ENCODE measurements at places on chromosomes 4 and X. TPM values are rescaled to one million over a fixed set of nuclear protein-coding genes. Genes with fewer than 3 reads are reported as not detected.

- no peak overlapping the region for H3K4me3 ChIP-seq
- H3K27ac ChIP-seq: no peak overlapping the region
- no peaks in the 10 kb centered on the region for H3K27me3 ChIP-seq
- no peak for DNase-seq
Measured at GRCh38 chr4:183675625-183676024, 16.5 kb downstream of the TRAPPC11 start.

DNA sequence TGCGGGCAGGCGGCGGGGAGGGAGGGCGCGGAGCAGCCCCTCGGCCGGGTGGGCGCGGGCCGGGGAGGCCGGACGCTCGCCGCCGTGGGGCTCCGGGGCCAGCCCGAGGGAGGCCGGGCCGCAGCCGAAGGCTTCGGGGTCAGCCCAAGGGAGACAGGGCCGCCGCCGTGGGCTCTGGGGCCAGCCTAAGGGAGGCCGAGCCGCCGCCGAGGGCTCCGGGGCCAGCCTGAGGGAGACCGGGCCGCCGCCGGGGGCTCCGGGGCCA is 251 bp downstream of the KIAA0232 start:
- H3K27ac ChIP-seq: peak overlapping the region; percentile 75
- H3K4me3 ChIP-seq: peak overlapping the region; percentile 94
- DNase-seq: no peak
- H3K36me3 ChIP-seq: no peaks in the 10 kb centered on the region
- H3K27me3 ChIP-seq: no peaks in the 10 kb centered on the region

GRCh38 chr4:106502106-106502699 is 133.6 kb upstream of the GIMD1 start:
- no peaks in the 10 kb centered on the region for H3K27me3 ChIP-seq
- no peak for DNase-seq
- no peak overlapping the region for H3K4me3 ChIP-seq
- no peaks in the 10 kb centered on the region for H3K4me1 ChIP-seq
- no peak overlapping the region for H3K27ac ChIP-seq

DNA sequence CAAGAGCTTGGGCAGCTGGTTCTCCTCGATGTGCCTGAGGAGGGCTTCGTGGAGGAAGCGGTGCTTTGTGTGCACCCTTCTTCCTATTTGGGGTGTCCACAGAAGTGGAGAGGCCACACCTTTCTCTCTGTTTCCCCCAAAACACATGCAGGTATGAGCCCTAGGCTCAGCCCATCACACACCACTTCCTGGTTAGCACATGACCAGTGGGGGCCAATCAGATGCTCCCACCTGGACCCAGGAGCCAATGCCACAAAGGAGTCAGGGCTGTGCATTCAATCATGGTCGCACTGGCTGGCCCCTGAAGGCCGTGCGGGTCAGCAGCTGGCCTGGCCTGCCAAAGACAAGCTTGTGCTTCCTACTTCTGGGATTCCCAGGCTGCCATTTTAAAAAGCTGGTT is 51.4 kb downstream of the PPP2R2C start:
- H3K27me3 ChIP-seq: no peaks in the 10 kb centered on the region
- no peak overlapping the region for H3K4me3 ChIP-seq
- H3K36me3 ChIP-seq: no peaks in the 10 kb centered on the region
- DNase-seq: no peak

- H3K27me3 ChIP-seq: no peaks in the 10 kb centered on the region
- H3K4me3 ChIP-seq: no peak overlapping the region
- no peak overlapping the region for H3K27ac ChIP-seq
- H3K36me3 ChIP-seq: no peaks in the 10 kb centered on the region
Measured at GRCh38 chr4:73729534-73730165, 10.7 kb upstream of the CXCL8 start.

DNA sequence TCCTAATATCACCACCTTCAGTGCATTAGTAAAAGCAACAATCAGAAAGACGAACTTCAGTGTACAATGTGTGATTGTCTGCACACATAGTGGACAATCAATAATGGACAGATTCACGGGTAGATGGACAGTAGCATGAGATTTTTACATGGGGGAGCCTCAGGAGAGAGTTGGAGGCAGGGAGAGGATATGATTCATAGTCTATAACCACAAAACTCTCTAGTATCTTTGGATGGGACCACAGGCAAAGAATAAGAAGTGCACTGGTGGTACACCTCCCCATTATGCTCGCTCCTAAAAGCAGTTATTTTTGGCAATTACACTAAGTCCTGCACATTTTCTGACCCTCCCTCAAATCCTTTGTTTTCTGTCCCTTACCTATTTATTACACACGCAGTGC is 624.4 kb upstream of the ACTRT1 start:
- no peaks in the 10 kb centered on the region for H3K27me3 ChIP-seq
- DNase-seq: no peak
- H3K4me3 ChIP-seq: no peak overlapping the region
- H3K4me1 ChIP-seq: no peaks in the 10 kb centered on the region
- no peaks in the 10 kb centered on the region for H3K36me3 ChIP-seq
- H3K27ac ChIP-seq: no peak overlapping the region

- DNase-seq: no peak
- H3K27me3 ChIP-seq: no peaks in the 10 kb centered on the region
- no peak overlapping the region for H3K4me3 ChIP-seq
- no peaks in the 10 kb centered on the region for H3K36me3 ChIP-seq
Measured at GRCh38 chr4:184369871-184370270, 104.5 kb downstream of the IRF2 start.

DNA sequence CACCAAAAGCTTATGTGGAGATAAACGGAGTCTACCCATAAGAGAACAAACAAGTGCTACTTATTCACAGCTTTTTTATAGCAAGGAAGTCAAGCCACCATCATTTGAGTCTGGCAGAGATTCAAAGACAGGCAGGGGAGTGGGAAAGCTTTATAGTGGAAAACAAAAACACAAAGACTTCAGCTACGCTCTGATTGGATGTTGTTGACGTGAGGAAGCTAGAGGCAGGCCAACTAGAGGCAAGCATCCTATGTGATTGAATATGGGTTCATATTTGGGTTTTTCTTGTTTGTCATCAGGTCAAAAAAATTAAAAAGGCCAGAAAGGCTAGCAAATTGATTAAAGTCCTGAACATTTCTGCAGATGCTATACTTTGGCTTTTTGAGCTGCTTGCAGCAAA is 719 bp upstream of the TCEAL4 start:
- H3K27ac ChIP-seq: no peak overlapping the region
- peaks cover 7% of the 10 kb centered on the region for H3K4me1 ChIP-seq
- no peaks in the 10 kb centered on the region for H3K27me3 ChIP-seq
- DNase-seq: no peak
- H3K4me3 ChIP-seq: peak overlapping the region; percentile 74
- no peaks in the 10 kb centered on the region for H3K36me3 ChIP-seq

GRCh38 chrX:118551426-118551825 is 55.8 kb downstream of the DOCK11 start:
- no peak overlapping the region for H3K27ac ChIP-seq
- no peaks in the 10 kb centered on the region for H3K27me3 ChIP-seq
- no peaks in the 10 kb centered on the region for H3K36me3 ChIP-seq
- H3K4me1 ChIP-seq: 0 out of 2 replicates have a peak, but pooled peaks cover 6% of the 10 kb centered on the region
- no peak overlapping the region for H3K4me3 ChIP-seq

GRCh38 chr4:149465955-149466354 is 349.7 kb downstream of the IQCM start:
- H3K27ac ChIP-seq: no peak overlapping the region
- no peaks in the 10 kb centered on the region for H3K36me3 ChIP-seq
- no peaks in the 10 kb centered on the region for H3K4me1 ChIP-seq
- no peak overlapping the region for H3K4me3 ChIP-seq
- no peaks in the 10 kb centered on the region for H3K27me3 ChIP-seq

DNA sequence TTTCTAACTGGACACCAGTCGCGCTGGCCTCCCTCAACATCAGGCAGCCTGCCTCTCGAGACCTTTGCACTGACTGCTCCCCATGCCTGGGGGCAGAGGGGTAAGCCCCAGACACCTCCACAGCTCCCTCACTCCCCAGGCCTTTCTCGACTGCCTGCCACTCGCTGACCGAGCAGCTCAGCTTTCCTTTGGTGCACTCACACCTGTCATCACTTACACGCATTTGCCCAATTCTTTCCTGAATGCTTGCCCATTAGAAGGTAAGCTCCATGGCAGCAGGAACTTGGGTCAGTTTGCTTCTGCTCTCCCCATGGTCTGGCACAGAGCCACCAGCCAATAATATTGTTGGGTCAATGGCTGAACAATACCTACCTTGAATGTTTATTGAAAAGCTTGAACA is 32.2 kb upstream of the PROM1 start:
- H3K27me3 ChIP-seq: no peaks in the 10 kb centered on the region
- DNase-seq: no peak
- no peaks in the 10 kb centered on the region for H3K4me1 ChIP-seq
- no peak overlapping the region for H3K4me3 ChIP-seq
- H3K36me3 ChIP-seq: no peaks in the 10 kb centered on the region

DNA sequence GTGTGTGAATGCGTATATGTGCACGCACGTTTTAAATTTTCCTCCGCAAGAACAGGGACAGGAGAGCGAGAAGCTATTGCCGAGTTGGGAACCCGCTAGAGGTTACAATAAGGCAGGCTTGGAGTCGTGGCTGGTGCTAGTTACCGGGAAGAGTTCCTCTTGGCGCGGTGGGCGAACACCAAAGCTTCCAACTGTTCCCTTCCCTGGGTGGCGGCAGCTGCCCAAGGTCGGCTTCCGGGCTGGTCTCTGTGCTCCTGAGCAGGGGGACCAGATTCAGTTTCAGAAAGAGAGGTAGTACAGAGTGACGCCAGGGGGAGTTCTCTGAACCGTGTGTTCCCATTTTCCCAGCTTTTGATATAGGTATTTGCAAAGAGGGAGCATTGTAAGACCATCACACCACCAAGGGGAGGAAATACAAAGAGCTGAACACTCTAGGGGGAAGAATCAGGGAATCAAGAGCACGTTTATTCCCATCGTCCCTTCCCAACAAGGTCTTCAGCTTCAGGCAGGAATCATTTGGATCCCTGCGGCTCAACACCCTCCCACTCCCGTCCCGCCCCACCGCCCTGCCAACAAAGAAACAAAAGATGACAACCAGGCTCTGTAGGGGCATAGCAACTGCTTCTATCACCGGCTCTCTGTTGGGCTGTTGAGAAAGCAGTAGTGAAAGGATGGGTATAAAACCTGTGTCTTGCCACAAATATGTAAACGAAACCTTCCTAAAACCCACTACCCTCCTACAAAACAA is 113.6 kb upstream of the TEX13C start:
- no peak overlapping the region for H3K4me3 ChIP-seq
- DNase-seq: no peak
- H3K36me3 ChIP-seq: no peaks in the 10 kb centered on the region
- no peaks in the 10 kb centered on the region for H3K4me1 ChIP-seq

DNA sequence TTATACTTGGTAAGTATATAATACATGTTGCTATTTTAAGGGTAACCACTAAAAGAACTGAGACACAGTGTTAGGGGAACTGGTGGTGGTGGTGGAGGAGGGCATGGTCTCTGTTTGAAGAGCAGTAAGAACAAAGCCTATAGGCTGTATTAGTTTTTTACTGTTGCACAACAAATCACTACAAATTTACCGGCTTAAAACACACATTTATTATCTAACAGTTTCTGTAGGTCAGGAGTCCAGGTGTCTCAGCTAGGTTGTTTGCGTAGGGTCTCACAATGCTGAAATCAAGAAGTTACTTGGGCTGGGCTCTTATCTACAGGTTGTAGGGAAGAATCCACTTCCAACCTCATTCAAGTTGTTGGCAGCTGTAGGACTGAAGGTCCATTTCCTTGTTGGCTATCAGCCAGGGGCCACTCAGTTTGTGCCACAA is 52.6 kb downstream of the CASK start:
- no peak for DNase-seq
- no peaks in the 10 kb centered on the region for H3K36me3 ChIP-seq
- H3K4me1 ChIP-seq: no peaks in the 10 kb centered on the region
- H3K27ac ChIP-seq: no peak overlapping the region
- H3K4me3 ChIP-seq: no peak overlapping the region
- H3K27me3 ChIP-seq: no peaks in the 10 kb centered on the region

DNA sequence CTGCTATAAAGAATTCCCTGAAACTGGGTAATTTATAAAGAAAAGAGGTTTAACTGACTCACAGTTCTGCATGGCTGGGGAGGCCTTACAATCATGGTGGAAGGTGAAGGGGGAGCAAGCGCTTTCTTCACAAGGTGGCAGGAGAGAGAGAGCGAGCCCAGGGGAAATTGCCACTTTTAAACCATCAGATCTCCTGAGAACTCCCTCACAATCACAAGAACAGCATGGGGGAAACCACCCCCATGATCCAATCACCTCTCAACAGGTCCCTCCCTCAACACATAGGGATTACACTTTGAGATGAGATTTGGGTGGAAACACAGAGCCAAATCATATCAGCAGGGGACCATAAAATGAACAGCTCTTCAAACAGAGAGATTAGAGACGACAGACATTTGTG is 198.6 kb downstream of the MAGEB5 start:
- DNase-seq: no peak
- H3K4me1 ChIP-seq: no peaks in the 10 kb centered on the region
- no peaks in the 10 kb centered on the region for H3K36me3 ChIP-seq
- H3K4me3 ChIP-seq: no peak overlapping the region
- no peaks in the 10 kb centered on the region for H3K27me3 ChIP-seq
- H3K27ac ChIP-seq: no peak overlapping the region

- no peaks in the 10 kb centered on the region for H3K27me3 ChIP-seq
- no peak overlapping the region for H3K27ac ChIP-seq
- no peaks in the 10 kb centered on the region for H3K36me3 ChIP-seq
- DNase-seq: no peak
Measured at GRCh38 chr4:107247738-107248137, 211.6 kb upstream of the DKK2 start.

DNA sequence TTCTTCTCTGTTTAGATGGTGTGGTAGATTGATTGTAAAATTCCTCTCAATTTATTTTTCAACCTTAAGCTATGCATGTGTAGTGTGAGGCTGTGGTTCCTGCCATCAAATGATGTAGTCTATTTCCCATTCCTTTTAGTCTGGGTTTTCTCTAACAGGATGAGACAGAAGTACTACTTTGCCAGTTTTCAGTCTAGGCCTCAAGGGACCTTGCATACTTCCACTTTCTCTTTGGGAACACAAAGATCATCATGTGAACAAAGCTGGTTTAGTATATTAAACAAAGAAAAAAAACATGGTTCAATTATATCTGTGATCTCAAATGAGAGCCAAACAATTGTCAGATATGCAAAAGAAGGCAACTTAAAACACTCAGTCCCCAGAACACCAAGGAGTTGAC is 1284.0 kb downstream of the RAPGEF2 start:
- no peaks in the 10 kb centered on the region for H3K27me3 ChIP-seq
- DNase-seq: no peak
- H3K4me1 ChIP-seq: no peaks in the 10 kb centered on the region
- H3K36me3 ChIP-seq: no peaks in the 10 kb centered on the region

HSFX1 gene
- total RNA-seq: 2.4 TPM

GAGE1 gene
- not detected for total RNA-seq

GPR119 gene
- not detected for total RNA-seq

PLK4 gene
- 23.3 TPM for total RNA-seq

HSFX4 gene
- not detected for total RNA-seq

SPIN2A gene
- total RNA-seq: 2.5 TPM

TMPRSS11F gene
- total RNA-seq: not detected

TRPC3 gene
- total RNA-seq: not detected

PWWP3B gene
- total RNA-seq: not detected
